ENCODE measurements at places on chromosomes 12 and 14. TPM values are rescaled to one million over a fixed set of nuclear protein-coding genes. Genes with fewer than 3 reads are reported as not detected.

Gene SLC5A8
- not detected for total RNA-seq

Gene TAS2R13
- not detected for total RNA-seq

Gene MYL2
- total RNA-seq = not detected

Gene AQP2
- not detected for total RNA-seq

Gene TEAD4
- 30.8 TPM for total RNA-seq

Gene TTLL5
- total RNA-seq = 12.9 TPM

Gene FIGNL2
- 0.10 TPM for total RNA-seq

Gene LBHD2
- total RNA-seq = not detected

Data from MG63 (cell line).